NCI-H187 (cell line): ENCODE measurements at places on chromosomes 13 and 19.
A peak's percentile ranks its signal among the peaks of the same experiment; 100 is the strongest.

DNA sequence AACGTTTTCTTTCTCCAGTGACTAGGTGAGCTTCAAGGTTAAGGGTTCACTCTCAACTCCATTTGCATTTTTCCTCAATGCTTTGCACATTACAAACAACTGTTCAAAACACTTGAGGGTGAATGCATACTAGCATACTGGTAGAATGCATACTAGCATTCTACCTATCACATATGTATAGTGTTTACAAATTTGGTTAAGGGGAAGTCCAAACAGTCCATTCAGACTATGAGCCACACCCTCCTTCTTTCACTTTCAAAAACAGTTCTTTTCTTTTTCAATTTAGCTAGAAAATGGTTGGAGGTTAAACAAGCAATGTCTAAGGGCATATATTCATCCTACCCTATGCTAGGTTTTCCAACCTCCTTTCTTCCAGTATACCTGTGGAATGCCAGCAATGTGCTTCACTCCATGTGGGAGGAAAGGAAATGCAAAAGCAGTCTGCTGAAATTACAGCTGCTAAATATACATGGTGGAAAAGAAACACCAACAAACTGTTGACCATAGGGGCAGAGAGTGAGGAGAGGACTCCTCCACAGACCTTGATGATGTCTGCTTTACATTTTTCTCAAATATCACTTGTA lies 102.6 kb downstream of the DOCK9 start:
- DNase-seq = no peak

DNA sequence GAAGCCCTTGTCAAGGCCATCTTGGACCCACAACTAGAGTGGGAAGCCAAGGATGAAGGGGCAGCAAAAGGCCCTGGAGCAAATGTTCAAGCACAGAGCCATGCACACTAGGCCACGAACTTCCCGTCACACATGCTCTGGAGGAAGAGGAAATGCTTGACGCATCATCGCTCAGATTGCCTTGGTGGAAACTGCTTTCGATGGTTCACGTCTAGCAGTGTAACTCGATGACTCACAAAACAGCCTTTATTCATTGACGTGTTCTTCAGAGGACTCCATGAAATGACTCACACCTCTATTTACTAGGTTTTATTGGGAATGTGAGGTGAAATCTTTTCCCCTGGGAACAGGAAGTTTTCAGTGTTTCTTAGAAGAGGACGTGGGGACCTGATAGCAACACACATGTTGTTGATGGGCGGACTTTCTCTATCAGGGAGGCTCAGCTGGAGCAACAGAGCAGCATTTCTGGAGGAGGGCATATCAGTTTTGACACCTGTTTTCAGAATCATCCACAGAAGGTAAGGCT lies 79.8 kb upstream of the FLT1 start:
- DNase-seq = no peak

GRCh38 chr19:38875656-38876395 lies 2.2 kb downstream of the RINL start:
- no peak for DNase-seq

DNA sequence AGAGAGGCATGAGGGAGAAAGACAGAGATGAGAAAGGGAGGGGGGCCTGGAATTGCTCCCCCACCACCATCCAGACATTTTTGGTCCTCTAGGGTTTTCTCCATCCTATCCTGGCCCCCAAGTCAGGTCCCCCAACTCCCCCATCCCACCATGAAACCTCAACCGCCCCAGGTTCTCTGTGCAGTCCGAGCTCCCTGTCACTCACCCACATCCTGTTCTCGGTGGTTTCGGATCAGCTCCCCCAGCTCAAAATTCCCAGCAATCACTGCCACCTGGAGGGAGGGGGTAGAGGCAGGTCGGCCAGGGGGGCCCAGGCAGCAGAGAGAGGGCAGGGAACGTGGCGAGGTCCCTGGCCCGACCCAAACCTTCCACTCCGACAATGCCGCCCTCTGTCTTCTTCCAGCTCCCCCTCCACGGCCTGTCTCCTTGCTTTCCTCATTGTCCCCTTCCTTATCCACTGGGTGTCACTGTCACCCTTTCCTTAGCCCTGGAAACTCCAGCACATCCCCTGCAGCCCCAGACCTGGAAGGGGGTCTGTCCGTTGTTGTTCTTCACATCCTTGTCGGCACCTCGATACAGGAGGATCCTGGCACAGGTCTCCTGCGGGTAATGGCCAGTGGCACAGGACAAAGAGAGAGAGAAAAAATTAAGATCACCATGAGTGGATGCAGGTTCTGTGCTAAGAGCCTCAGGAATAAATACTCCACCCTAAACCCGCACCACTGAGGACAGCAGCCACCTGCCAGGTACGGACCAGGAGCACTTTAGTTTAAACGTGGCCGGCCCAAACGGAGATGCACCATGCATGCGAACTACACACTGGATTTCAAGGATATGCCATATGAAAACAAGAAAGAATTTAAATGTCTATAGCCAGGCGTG lies 15.4 kb downstream of the SHANK1 start:
- no peak for DNase-seq

- no peak for DNase-seq
Observed at GRCh38 chr13:113403255-113404104, 39.5 kb upstream of the GRTP1 start.

- no peak for DNase-seq
Observed at GRCh38 chr19:23587546-23587945, 99.5 kb downstream of the ZNF675 start.

- no peak for DNase-seq
Observed at GRCh38 chr19:39335168-39335548, 685 bp downstream of the GMFG start.

DNA sequence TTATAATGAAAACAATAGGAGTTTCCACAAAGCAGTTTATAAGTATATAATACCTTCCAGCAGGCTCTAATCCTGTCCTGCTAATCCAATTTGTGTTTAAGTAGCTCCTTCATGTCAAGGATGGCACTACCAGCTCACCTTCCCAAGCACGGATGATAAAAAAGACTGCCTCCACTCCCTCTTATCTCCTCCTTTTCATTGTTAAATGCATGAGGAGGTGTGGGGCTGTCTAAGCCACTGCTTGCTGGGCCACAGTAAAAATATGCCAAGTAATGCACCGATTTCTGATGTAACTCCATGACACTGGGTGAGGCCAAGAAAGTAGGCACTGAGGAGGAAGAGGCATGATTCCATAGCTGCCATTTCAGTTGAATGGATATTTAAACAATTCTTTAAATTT lies 193.1 kb downstream of the ZIC5 start:
- DNase-seq = no peak

GRCh38 chr13:45185286-45185685 lies 15.6 kb downstream of the KCTD4 start:
- DNase-seq = no peak

DNA sequence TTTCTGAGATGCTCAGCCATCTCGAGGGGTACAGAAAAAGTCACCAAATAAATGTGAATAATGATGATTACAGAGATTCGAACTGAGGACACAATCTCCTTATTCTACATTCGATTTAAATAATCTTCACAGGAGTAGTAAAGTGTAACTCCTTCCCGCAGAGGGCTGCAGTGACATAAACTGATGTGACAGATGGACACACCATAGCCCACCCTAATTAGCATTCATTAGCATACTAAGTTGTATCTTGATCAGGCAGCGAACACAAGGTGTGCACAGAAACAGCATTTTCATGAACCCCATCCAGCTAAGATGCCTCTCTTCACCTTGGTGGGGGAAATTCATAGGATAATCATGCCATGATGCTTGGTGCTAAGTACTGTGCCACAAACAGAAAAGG lies 83.0 kb downstream of the TNFSF11 start:
- DNase-seq = no peak

DNA sequence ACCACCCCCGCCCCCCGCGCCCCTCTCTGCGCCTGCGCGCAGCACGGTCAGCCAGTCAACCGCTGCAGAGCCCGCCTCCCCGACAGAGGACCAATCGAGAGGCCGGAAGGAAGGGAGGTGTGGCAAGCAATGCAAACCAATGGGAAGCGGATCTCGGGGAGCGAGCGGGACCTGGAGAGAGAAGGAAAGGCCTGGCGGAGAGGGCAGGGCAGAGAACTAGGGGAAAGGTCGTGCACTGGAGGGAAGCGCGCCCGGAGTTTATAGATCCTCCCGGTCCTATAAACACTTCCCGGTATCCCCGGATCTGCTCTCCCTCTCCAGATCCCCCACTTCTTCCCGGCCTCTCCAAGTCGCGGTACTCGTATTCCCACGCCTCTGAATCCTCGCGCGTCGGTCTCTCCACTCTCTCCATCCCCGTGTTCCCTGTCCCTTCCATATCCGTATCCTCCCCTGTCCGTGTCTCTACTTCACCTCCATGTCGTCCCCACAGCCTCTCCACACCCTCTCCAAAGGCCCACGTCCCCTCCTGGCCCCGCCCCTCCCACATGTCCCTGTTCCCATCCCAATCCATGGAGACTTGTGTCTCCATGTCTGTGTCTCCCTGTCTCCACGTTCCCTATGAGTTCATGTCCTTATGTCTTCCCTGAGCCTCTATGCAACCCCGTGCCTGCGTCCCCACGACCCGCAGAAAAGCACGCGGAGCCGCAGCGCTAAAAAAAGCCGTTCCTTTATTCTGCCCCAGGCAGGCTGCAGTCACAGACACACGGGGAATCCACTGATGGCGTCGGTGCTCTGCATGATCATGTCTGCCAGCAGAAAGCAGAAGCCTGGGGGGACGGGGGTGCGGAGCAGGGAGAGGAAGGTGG lies 434 bp upstream of the ETFB start:
- no peak for DNase-seq

DNA sequence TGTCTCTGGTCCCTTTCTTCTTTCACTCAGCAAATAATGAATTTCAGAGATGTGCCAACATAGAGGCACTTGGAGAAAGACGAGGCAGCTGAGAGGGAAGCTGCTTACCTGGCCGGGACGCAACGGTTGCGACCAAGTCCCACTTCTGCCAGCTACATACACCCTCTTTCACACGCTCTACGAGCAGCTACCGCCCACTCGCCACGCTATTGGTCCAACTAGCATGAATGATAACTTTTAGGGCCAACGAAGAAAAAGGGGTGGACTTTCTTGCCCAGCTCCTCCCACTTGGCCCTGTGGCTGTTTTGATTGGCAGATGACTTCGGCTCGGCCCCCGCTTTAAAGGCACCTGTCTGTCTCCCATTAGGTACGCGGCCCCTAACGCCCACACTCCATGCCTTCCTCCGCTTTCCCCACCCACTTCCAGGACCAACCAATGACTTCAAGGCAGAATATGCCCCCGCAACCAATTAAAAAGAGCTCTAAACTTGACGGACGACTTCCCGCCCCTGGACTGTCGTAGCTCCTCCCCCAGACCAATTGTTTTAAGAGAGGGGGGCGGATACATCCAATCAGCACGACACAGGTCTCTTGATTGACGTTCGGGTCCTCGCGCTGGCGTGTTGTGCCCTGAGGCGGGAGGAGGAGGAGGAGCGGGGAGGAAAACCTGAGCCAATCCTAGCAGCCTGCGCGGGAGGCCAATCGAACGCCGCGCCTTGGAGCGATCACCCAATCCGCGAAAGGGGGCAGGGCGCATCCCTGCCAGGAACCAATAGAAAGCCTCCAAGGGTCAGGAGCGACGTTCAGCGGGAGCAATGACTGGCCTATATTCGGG lies 481 bp upstream of the CNOT3 start:
- peak; percentile 100 for DNase-seq

DNA sequence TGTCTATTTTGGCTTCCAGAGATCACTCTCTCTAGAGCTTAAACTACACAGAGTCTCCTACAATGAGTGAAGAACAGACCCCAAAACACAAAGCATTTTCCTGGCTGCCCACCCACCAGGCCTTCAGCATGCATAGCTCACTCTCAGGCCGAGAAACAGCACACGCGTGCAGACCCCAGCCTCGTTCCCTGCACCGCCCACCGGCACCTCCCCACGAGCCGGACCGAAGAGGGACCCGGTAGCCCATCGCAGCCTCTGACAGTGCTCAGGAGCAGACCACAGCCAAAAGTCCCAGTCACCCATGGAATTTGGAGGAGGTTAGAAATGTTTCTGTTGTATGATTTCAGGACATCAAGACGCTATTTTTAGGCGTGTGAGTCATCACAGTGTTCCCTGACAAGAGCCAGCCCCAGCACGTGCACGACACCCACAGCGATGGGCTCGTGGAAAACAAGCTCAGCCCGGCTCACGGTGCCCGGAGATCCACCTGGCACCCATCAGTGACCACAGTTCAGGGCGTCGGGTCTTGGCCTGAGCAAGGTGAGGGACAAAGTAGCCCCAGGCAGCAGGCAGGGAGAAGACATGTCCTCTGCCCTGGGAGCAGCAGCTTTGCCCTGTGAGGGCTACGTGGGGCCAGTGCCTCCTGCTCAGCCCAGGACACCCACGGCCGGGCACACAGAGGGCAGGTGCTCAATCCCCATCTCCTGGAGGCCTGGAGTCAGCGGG lies 50.1 kb upstream of the SPACA7 start:
- no peak for DNase-seq

DNA sequence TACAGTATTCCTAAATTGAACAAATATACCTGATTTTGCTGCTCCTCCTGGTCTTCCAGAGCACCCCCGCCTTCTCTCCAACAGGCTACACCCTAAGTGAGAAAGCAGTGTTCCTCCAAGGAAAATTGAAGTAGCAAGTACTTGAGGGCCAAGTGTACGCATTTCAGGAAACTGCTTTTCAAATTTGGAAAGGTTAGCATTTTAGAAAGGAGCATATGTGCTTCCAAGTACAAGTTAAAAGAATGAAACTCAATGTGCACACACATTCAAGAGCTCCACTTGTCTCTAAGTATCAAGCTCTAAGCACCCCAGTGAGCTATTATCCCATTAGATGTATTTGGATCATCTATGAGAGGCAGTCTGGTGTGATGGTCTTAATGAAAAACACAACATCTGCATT lies 25.8 kb downstream of the LHFPL6 start:
- DNase-seq = no peak

DNA sequence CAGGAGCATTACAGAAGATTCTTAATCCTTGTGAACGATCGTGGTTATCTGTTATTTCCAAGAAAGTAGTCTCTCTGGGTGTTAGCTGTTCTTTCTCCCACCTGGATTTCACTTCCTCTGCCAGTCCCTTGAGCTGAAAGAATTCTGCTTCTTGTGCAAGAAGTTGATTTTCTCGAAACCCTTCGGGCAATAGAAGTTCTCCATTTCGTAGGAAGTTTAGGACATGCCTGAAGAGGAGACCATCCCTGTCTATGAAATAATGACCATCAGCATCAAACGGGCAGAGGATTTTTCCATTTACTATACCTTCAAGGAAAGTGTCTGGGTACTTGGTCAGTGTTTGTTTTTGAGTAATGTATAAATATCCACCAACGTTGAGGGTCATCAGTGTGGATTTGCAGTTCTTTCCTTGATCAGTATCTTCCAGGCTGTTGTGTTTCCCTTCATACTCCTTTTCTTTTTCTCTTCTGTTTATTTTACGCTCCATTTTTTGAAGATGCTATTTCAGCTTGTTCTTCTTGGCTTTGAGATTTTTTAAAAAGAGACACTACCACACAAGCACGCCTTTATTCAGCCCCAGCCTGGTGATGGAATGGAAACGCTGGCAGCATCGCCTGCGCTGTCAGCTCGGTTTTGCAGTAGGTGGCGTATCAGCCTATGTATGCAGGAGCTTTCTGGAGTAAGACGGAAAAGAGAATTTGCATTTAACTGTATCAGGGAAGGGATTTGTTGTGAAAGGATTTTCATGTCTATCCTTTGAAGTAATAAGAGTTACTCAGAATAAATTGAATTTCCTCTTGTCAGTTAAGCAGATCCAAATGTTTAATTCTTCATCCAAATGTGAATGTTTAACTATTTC lies 6.5 kb downstream of the KCTD4 start:
- no peak for DNase-seq

- no peak for DNase-seq
Observed at GRCh38 chr13:110937511-110938285, 22.8 kb upstream of the ANKRD10 start.

- no peak for DNase-seq
Observed at GRCh38 chr19:5406816-5407215, 48.4 kb upstream of the ZNRF4 start.

- no peak for DNase-seq
Observed at GRCh38 chr13:107421028-107421427, 794.3 kb downstream of the LIG4 start.
